ENCODE measurements at places on chromosomes 1 and 21.

GRCh38 chr1:179923029-179923428, 31.6 kb upstream of the CEP350 start:
- no peak for DNase-seq

DNA sequence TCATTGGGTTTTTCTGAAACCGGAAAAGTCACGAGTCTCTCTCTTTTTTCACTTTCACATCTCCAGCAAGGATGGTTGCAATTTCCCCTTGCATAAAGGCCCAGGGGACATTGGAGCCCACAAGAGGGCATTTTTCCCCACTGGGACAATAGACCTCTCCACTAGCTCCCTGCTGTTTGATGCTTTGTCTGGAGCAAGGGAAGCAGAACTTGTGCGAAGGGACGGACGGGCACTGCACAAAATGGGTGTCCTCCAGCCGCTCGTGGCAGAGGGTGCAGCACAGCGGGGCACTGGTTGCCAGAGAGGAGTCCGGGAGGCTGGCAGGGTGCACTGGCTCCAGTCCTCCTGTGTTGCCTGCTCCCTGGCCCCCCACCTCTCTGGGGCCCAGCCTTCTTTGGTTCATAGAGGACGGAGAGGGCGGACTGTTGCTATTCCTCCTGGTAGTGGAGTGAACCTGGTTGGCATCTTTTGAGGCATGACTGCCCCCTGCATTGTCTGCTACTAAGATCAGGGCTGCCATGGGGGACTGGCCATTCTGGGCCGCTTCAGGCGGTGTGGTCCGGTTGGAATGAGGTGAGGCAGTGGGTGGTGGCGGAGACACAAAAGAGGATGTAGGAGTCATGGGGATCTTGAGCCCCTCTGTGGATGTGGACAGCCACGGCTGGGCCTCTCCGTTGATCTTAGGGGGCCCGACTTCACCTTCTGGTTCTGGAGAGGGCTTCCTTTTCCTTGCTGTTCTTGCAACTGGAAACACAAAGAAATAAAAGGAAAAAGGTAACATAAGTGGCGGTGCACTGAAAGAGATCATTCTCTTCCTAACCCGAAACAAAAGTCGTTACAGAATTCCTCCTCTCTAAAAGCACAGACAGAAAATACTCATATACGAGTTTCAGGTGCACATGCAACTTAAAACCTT, 2.6 kb downstream of the IRF2BP2 start:
- peak; percentile 71 for DNase-seq

- DNase-seq = no peak
Observed at GRCh38 chr1:209870151-209870831, 42.5 kb downstream of the UTP25 start.

DNA sequence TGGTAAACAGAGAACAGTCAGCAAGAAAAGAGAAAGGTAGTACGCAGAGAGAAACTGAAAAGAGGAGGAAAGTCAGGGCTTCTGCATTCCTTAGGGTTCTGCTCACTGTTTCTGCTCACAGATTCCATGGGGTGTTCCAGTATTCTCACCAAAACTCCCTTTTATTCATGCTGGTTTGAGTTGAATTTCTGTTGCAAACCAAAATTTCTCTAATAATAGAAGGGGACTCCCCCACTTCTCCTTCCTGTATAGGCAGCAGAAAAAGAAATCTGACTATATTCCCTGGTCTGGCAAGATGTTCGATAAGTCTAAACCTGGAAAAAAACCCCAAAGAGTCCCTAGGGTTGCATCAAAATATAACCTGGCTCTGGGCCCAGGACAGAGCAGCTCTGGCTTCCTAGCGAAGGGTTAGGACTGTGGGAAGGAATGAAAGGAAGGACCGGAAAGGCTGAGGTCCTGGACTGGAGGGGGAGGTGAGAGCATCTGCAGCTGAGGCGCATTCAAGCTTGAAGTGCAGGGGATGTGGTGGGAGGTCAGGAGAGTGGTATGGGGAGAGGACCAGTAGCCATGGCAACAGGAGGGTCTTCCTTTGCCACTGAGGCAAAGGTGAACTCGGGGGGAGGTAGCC, 18.8 kb upstream of the RGS16 start:
- no peak for DNase-seq

DNA sequence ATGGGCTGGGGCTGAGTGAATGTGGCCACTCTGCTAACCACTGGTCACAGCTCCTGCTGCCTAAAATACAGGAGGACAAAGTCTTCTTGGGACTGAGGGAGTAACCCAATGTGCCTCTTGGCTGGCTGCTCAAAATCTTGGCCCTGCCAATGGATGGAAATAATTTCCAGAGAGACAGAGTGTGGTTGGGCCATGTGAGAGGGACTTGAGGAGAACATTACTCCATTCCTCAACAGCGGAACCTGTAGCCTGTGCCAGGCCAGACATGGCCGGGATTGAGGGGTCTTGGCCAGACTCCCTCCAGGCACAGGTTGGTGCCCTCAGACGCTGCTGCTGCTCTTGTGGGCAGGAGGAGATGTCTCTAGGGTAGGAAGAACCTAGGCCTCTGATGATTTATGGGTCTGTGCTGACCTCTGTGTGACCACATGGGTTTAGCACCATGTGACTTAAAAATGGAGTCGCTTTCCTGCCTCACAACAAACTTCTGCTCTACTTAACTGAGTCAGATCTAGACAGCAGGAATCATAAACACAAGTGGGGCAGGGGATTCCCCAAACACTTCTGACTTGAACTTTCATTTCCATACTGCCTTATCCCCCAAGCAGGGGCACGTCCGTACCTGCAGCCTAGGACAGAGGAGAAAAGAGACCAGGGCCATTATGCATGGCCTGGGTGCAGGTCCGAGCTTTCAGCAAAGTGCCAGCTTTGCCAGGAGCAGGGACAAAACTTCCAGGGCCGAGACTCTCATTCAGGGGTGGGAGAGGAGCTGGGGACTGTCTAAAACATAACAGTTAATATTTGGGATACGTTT, 79.2 kb downstream of the CD34 start:
- no peak for DNase-seq

GRCh38 chr1:90039652-90040051, 44.7 kb downstream of the ZNF326 start:
- no peak for DNase-seq

GRCh38 chr21:18987520-18988026, 584.0 kb upstream of the TMPRSS15 start:
- no peak for DNase-seq

- peak; percentile 33 for DNase-seq
Observed at GRCh38 chr21:39020751-39021477, 162.3 kb downstream of the PSMG1 start.

DNA sequence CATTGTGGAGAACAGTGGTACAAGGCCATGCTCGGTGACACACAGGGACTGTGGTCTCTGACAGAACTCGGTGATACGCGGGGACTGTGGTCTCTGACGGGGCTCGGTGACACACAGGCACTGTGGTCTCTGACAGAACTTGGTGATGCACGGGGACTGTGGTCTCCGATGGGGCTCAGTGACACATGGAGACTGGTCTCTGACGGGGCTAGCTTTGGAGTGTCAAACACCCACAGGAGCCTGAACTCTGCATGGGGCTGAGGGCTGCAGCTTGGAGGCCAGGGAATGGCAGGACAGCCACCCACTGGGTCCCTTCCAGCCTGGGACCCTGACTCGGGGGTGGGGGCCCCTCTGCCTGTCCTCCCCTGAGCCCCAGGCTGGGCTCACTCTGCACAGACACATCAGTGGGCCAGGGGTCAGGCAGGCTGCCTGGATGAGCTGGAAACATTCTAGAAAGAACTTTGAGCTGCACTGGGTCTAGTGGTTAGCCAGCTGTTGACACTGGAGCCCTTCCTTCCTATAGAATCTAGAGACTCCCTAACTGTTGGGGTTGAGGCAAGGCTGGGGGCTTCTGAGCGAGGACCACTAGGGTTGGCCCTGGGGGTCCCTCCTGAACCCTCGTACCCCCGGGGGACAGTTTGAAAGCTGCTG, 49.8 kb downstream of the DISP3 start:
- DNase-seq = no peak

DNA sequence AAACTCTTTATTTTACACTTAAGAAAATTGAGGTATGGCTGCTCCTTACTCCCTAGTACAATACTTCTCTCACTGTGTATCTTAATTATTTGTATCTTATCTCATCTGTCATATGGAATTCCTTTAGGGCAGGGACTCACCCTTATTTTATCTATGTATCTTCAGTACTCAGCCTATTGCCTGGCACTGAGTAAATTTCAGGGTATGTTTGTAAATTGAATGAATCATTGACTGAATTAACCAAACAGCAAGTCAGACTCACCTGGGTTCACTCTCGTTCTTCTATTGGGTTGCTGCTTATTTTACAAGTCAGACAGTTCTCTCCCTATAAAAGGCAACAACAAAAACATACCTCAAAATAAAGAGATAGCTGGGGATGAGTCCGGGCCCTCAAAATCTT, 63.8 kb downstream of the LAMC1 start:
- DNase-seq = no peak

GRCh38 chr1:30695439-30695841, 27.9 kb downstream of the MATN1 start:
- no peak for DNase-seq

DNA sequence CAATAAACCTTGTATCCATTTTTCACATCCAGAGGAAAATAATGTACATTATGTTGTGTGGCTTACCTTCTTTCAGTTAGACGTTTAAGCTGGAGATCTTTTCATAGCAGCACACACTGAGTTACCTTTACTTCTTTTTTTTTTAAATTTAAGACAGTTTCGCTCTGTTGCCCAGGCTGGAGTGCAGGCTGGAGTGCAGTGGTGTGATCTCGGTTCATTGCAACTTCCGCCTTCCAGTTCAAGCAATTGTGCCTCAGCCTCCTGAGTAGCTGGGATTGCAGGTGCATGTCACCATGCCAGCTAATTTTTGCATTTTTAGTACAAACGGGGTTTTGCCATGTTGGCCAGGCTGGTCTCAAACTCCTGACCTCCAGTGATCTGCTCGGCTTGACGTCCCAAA, 7.4 kb upstream of the CAMTA1 start:
- no peak for DNase-seq

DNA sequence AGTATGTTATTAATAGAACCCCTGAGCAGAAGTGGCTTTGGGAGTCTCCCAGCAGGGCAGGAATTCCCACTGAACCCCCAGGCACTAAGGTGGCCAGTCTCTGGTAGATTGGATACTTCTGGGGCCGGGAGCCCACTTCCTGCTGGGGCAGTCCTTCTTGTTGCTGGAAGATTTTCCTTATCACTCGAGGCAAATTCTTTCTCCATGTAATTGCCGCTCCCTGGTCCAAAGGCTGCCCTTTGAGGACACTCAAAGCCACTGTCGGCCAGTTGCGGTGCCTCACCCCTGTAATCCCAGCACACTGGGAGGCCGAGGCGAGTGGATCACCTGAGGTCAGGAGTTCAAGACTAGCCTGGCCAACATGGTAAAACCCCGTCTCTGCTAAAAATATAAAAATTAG, 22.6 kb upstream of the TNFRSF1B start:
- DNase-seq = no peak

DNA sequence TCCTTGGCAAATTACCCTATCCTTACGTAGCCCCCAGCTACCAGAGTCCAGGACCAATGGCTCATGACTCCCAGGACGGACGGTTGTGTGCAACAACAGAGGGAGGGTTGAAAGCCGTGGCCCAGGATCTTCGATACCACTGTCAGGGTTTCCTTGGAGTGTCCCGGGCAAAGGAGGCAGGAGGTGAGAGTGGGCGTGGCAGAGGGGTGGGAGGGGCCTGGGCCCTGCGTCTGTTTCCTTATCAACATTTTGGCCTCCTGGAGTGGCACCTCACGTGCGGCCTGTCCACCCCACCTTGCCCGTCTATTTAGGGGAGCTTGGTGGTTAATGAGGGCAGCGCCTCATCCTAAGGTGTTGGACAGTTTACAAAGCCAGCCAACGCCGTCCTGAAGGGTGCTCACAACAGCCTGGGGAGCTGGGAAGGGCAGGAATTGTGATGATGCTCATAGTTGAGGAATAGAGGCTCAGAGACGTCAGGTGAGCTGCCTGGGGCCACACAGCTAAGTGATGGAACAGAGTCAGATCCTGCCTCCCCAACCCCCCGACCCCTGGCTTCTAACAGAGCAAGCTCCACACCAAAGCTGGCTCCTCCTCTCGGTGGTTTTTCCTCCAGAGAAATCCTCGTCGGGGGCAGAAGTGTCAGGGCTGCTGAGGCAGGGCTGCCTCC, 17.4 kb upstream of the ARHGEF10L start:
- no peak for DNase-seq

DNA sequence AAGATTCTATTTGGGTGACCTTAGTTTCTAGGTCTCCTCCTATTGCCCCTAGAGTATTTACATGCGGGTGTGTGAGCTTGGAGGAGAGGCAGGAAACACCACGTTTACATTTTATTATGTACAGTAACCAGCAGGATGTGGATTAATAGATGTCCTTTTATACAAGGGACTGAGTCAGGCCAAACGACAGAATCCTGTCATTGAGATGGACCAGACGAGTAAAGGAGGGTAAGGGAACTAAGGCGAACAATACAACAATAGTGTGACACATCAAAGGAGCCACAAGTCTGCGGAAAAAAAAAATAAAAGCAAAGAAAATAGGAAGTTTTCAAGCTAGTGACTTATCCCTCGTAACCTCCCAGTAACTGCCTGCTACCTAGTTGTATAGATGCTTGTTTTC, 151.1 kb downstream of the GABPA start:
- DNase-seq = peak; percentile 7

GRCh38 chr1:15326691-15327588, 79.9 kb downstream of the FHAD1 start:
- peak; percentile 73 for DNase-seq

DNA sequence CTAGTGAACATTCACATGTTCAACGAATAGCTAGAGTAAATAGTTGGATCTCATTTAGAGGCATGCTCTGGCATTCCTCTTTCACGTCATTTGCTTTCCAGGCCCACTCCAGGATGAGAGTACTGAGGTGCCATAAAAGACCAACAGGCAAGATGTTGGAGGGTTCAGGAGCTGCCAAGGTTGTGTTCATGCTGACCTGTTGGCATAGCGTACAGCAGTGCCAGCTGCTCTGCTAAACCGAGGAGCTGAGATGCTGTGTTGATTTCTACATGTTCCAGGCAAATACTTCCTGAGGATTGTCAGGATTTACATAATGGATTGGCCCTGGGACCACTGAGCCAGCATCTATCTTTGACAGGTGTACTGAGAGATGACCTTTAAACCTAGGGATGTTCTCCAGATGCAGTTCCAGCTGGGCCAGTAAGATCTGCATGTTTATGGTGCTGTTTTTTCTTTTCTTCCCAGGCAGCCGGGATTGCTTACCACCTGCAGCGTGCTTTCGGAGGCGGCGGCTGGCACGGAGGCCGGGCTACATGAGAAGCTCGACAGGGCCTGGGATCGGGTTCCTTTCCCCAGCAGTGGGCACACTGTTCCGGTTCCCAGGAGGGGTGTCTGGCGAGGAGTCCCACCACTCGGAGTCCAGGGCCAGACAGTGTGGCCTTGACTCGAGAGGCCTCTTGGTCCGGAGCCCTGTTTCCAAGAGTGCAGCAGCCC, 66.9 kb downstream of the DISC1 start:
- DNase-seq = no peak

- peak; percentile 30 for DNase-seq
Observed at GRCh38 chr1:39575191-39576015, 1.2 kb downstream of the PABPC4 start.

GRCh38 chr1:81600878-81601622, 199.7 kb upstream of the ADGRL2 start:
- no peak for DNase-seq

Measured in SW480 (cell line).